ENCODE measurements at places on chromosomes 1 and 21. TPM values are rescaled to one million over a fixed set of nuclear protein-coding genes. Genes with fewer than 3 reads are reported as not detected.

GRCh38 chr1:21647431-21648351 lies 21.5 kb downstream of the RAP1GAP start:
- no peak for DNase-seq

DNA sequence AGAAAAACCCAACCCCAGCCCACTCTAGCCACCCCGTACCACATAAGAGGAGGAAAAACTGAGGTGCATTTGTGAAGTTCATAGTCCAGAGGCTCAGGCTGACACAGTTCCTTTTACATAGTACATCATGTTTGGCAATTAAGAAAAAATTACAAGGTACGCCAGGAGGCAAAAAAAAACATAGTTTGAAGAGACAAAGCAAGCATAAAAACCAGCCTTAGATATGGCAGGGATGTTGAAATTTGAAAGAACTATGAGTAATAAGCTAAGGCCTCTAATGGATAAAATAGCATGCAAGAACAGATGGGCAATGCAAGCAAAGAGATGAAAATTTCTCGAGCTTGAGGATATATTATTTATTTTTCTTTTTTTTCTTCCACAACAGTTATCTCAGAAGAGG lies 31.9 kb downstream of the MIXL1 start:
- DNase-seq, result no peak

DNA sequence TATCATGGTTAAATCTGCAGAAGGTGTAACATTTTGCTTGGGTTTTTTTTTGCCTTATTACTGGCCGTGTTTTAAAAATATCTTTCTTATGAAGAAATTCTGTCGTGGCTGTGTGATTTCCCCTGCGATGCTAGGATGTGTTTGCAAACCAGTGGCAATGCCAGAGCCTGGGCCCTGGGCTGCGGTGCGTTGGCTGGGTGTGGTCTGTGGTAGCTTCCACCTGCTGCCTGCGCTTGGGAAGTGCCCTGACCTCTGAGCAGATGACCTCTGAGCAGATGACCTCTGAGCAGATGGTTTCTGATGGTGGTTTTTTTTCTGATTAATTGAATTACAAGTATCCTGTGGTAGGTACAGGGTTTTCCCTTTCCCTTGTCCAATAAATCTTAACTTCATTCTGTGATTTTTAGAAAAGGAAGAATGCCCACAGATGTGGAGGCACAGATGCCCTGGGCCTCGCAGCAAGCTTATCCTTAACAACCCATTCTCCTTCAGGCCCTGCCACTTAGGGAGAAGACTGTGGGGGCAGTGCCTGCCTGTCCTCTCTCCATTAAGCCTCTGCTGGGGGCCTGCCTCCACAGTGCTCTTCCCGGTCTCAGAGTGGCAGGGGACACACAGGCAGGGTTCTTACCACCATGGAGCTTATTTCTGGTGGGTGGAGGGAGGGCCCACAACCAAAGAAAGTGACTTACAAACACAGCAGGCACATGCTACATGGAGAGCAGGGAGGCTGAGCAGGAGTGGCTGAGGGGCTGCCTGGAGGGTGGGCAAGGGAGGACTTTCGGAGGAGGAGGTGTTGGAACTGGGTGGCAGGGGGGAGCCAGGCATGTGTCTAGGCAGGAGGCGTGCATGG lies 81.7 kb downstream of the PCBP3 start:
- DNase-seq, result no peak

GRCh38 chr1:209777587-209777986 lies 6.8 kb downstream of the C1orf74 start:
- no peak for DNase-seq

GRCh38 chr1:205494115-205494514 lies 10.4 kb upstream of the CDK18 start:
- DNase-seq, result no peak

GRCh38 chr21:30408782-30409494 lies 13.1 kb downstream of the KRTAP13-1 start:
- DNase-seq, result no peak

Gene DHCR24
- 5.2 TPM for polyA plus RNA-seq

Gene CFAP126
- not detected for polyA plus RNA-seq

Gene CD2
- polyA plus RNA-seq, result 0.52 TPM
